Stimulated activated CD8-positive, alpha-beta memory T cell treated with anti-CD3 and anti-CD28 coated beads, Interleukin-4, amount 100 ng/mL, for 4 hours (primary cell): ENCODE measurements at places on chromosomes 4 and X.

- DNase-seq, result no peak
These were observed 1039.7 kb downstream of the RAPGEF2 start for GRCh38 chr4:160142579-160142978.

- no peak for DNase-seq
These were observed 405.2 kb downstream of the FAT4 start for GRCh38 chr4:125719987-125720386.

GRCh38 chrX:136202889-136203288, 48.3 kb downstream of the MAP7D3 start:
- no peak for DNase-seq

DNA sequence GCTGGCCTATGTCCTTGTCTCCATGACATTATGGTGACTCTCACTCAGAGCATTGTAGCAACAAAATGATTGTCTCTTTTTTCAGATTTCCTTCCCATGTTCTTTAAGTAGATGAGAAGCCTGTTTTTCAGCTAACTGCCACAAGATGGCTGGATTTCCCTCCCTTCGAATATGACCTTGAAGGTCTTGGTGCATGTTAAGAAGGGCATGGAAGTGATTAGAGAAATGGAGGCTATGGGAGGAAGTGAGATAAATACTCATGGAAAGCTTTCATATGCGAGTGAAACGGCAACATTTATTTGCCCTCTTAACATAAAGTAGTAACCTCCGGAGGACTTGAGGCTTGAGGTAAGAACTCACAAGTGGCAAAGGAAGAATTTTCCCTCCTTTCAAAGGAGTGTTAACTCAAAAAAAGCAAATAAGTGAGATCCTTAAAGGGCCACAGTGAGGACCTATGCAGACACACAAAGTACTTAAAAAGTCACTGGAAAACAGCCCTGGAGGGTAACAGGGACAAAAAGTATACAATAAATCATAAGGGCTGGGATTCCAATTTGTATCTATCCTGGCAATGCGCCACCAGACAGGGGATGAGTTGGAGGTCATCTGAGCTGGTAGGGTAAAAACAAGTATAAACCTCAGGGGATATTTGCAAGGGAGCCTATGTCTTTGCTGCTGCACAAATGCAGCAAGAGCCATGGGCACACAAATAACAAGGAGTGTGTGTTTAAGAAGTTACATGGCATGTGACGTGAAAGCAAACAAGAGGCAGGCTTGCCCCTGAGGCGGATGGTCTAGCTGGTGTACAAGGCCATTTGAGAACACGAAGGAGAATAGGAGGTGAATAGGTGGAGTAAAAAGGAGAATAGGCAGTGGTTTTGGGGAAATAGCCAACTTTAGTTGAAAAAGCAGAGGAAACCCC, 96.2 kb downstream of the CPE start:
- no peak for DNase-seq

GRCh38 chr4:154707877-154708276, 35.9 kb upstream of the LRAT start:
- DNase-seq, result no peak

DNA sequence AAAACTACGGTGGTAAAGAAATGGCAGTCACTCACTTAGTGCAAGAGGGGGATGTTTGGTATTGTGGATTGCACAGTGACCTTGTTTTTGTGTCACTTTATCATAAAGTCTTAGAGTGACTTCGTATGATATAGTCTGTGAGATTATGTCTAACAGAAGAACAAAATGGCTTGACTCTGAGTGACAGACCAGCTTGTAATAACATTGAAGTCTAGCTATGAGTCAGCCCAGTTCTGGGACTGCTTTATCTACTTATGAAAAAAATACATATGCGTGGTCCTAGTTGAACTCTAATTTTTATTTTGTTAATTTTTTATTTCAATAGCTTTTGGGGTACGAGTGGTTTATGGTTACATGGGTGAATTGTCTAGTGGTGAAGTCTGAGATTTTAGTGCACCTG, 20.0 kb downstream of the DCLK2 start:
- DNase-seq, result no peak

DNA sequence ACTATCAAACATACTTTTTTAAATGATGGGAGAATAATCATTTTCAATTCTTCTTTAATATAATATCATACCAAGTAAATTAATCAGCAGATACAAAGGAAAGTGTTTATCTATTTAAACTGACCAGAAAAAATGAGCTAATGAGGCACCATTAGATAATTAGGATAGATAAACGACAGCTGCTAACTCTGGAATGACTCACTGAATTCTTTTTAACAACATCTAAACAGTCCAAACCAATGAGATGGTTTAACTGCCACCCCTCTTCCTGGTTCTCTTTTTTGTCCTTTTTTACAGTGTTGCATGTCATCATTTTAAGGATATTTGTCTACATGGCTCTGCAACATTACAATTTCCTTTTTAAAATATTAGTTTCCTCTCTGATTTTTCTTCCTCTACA, 41.6 kb downstream of the UNC5C start:
- DNase-seq, result no peak

DNA sequence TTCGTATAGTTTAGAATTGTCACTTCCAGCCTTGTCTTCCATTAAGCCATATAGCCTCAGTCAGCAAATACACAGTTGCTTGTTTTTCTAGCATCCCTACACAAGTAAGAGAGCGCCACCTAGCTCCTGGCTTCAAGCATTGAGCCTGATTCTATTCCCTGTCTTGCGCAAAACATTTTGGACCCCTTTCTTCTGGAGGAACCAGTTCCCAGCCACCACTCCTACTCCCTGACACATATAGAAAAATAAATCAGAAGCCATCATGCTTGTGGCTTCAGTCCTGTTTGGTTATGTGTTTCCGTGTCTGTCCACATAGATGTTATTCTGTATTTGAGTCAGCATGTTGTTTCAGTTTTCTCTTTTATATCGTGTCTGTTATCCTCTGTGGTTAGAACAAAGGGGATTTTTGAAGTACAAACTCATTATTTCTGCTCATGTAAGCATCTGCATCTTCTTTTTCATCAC, 59.9 kb downstream of the GK start:
- no peak for DNase-seq

DNA sequence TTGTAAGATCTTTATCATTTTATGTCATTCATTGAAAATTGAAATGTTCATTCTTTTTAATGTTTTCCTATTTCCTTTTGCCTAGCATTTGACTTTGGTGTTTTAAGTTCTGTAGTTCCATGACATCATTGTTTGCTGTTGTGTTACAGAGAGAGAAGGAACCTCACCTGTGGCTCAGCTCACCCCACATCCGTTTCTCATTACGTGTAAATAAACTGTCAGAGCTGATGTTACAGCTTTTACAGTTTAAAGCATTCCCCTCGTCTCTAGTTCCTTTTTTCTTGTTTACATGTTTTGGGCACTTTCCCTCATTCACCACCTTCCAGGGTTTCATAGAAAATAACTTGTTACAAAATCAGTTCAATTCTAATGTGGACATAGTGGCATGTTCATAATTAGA, 137.2 kb downstream of the FNIP2 start:
- no peak for DNase-seq

GRCh38 chr4:167826281-167826680, 266.1 kb upstream of the ANXA10 start:
- no peak for DNase-seq

- DNase-seq, result no peak
These were observed 289.1 kb upstream of the CLNK start for GRCh38 chr4:10973686-10974085.

GRCh38 chrX:19720236-19720635, 167.2 kb downstream of the SH3KBP1 start:
- no peak for DNase-seq

GRCh38 chr4:25621027-25621930, 34.4 kb upstream of the SLC34A2 start:
- DNase-seq, result no peak

DNA sequence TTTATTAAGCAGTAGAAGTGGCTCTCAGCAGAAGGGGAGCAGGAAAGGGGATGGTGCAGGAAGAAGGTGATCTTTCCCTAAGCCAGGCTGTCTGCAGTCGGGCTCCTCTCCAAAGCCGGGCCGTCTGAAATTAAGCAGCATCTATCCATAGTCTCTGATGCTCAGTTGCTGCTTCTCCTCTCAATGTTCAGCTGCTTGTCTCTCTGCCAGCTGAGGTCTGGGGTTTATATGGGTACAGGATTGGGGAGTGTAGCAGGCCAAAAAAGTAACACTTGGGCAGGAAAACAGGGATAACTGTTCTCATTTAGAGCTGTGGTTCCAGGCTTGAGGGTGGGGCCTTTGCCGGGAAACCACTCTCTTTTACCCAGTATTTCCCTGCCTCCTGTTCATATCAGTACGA, 39.2 kb upstream of the CCKAR start:
- no peak for DNase-seq
